BE2C (cell line): ENCODE measurements at places on chromosomes 2 and 18.

DNA sequence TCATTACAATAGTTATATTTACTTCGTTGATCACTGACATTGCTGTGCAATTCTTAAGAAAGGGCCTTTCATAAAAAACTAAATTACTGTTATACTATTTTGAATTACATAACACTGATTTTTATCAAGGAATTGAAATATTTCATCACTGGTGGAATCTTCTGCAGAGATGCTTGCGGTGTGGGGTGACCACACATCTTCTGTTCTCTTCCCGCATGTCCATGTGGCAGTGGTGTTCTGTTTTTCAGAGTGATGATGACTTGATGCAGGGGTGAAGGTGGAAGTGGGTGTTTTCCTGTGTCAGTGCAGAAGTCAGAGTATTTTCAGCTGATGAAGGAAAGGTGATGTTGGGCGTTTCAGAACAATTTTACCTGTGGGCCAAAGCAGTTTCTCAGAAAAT is 7.0 kb downstream of the CNDP2 start:
- no peak for DNase-seq

GRCh38 chr18:52948868-52949444 is 609.0 kb downstream of the DCC start:
- DNase-seq = no peak

DNA sequence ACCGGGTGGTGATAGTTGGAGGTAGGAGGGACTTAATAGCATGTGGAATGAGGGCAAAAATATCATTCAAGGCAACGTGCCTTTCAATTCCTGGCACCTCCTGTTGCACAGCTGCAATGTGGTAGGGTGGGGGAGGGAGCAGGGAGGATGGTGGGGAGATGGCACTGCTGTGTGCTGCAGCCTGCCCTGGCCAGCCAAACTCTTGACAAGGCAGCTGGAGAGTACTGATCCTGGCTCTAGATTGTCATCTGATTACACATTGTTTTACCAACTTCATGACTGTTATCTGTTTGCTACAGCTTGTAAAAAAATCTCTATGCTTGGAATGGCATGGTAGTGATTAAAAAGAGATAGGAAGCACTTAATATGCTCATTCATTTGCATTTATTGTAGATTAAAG is 47.7 kb downstream of the PLCL1 start:
- peak; percentile 15 for DNase-seq

DNA sequence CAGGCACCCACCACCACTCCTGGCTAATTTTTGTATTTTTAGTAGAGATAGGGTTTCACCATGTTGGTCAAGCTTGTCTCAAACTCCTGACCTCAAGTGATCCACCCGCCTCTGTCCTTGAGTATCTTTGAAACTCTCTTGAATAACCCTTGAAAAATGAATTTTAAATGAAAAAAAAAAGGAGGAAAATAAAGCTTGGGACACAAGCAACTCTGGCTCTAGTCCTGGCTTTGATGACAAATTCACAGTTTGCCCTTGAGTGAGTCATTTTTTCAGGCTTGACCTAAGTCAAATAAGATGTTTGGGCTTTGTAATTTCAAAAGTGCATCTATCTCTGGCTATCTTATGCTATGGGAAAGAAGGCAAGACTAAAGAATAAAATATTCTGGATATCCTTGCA is 79.0 kb upstream of the TRIB2 start:
- DNase-seq = no peak

GRCh38 chr2:69489793-69490192 is 52.6 kb upstream of the NFU1 start:
- no peak for DNase-seq

GRCh38 chr2:55585451-55586080 is 31.9 kb downstream of the PPP4R3B start:
- no peak for DNase-seq

- DNase-seq = no peak
Measured at GRCh38 chr2:74199871-74200305, 1.5 kb downstream of the MTHFD2 start.

- no peak for DNase-seq
Measured at GRCh38 chr2:222381566-222381965, 42.8 kb upstream of the SGPP2 start.

- no peak for DNase-seq
Measured at GRCh38 chr18:70116949-70117348, 88.5 kb downstream of the RTTN start.

DNA sequence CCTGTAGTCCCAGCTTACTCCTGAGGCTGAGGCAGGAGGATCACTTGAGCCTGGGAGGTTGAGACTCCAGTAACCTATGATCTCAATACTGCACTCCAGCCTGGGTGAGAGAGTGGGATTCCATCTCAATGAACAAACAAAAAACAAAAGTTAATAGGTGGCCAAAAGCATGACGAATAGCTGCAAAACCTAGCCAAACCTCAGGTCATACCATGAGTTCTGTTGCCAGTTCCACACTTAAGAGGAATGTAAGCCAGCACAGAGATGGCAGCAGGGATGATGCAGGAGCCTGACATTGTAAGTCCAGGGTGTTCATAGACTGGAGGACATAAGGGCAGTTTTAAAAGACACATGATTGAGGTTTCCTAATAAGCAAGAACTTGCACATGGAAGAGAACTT is 55.3 kb upstream of the RMDN2 start:
- no peak for DNase-seq

DNA sequence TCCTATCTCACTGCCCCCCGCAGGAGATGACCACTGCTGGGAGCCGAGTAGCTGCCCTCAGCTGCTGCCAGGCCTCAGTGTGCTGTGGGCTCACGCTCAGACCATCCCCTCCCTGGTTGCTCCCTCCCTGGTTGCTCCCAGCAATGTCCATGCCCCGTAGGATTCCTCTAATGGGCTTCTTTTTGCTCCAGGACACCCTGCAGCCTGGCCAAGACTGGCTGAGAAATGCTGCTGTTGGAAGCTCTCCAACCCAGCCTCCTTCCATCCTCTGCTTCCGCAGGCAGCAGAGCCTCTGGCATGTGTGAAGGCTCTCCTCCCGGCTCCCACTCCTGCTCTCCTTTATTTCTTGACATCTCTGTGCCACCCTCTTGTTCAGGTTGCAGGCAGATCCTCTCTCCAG is 48.6 kb downstream of the SOX11 start:
- DNase-seq = no peak

GRCh38 chr2:112342067-112342550 is 66.7 kb downstream of the ZC3H6 start:
- DNase-seq = no peak

GRCh38 chr2:64400105-64400728 is 53.7 kb upstream of the LGALSL start:
- DNase-seq = no peak
